ENCODE measurements at places on chromosomes 13 and 19.
A peak's percentile ranks its signal among the peaks of the same experiment; 100 is the strongest.

- DNase-seq, result no peak
Measured at GRCh38 chr13:105255472-105255871, 1280.0 kb downstream of the EFNB2 start.

GRCh38 chr19:57319869-57320179 is 448 bp upstream of the ZNF543 start:
- DNase-seq, result no peak

GRCh38 chr19:7570761-7571160 is 24.9 kb upstream of the CAMSAP3 start:
- DNase-seq, result no peak

DNA sequence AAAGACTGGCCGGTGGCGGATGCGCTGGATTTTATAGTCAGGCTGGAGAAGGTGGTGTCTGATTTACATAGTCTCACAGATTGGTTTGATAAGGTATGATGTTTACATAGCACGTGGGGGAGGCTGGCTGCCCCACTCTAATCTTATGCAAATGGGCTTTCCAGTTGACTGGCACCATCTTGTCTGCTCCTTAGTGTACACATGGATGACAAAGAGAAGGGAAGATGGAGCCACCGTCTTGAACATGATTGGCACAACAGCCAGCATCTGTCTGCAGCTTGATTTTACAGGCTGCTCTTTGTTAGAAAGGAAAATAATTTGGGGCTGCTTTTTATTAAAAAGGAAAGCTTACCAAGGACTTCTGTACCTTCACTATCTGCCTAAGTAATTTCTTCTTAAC is 265.2 kb upstream of the MAB21L1 start:
- DNase-seq, result no peak

DNA sequence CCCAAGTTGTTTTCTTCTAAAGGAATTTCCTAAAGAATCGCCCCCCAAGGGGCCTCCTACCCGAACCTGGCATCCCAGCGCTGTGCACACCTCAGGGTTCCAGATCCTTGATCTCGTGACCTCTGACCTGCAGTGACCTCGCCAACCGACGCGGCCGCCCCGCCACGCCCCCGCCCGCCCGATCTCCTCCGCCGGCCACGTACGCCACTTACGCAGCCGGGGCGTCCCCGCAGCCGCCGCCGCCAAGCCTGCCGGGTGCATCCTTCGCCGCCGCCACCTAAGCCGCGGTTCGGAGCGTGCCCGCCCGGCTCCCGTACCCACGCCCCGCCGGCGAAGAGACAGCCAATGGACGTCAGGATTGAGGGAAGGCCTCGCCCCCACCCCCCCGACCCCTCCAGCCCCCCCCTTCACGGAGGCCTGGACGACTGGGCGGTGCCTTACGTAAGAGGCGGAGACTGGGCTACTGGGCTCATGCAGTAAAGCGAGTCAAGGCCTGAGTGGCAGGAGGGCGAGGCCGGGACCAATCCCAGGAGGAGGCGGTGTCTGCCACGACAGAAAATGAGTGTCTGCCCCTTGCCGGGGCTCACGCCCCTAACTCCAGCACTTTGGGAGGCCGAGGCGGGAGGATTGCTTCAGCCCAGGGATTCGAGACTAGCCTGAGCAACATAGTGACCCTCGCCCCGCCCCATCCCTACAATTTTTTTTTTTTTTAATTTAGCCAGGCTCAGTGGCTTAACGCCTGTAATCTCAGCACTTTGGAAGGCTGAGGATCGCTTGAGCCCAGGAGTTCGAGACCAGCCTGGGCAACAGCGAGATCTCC is at the start of gene YIF1B:
TSS of gene YIF1B (minus strand) at position 291 of the 820 bp plus-strand sequence. CDS start at position 261, 30 bp downstream.
- DNase-seq, result peak; percentile 96

DNA sequence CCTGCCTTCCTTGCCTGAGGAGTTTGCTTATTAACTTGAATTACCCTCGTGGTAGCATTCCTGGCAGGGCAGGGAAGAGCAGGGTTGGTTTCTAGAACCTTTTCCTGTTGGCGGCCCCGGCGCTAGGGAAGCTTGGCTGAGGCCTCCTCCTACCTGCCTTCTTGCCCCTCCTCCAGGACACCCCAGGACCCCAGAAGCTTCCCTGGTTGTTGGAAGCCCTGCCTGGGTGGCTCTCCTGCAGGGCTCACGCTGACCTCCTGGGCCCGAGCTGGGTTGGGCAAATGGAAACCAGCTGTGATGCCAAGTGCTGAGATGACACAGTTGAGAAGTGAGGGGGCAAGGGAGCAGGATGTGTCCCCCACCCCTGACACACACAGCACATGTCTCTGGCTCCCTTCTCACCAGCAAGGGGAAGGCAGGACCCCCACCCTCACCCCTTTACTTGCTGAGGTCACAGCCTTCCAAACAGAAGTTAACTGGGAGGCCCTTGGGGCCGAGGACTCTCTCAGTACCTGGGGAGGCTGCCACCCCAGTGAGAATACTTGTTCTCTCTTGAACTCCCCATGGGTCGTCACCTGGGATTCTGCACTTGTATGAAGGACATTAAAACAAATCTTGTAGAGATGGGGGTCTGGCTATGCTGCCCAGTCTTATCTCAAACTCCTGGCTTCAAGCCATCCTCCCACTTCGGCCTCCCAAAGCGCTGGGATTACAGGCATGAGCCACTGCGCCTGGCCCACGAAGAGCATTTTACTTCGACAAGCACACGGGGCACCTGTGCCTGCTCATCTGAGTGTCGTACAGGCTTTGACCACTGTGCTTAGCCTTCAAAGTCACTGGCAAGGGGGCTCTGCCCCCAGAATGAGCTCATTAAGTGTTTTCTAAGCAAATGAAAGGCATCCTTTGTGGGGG is 10.5 kb downstream of the CEBPA start:
- DNase-seq, result no peak

- no peak for DNase-seq
Measured at GRCh38 chr13:109254274-109254673, 532.1 kb downstream of the IRS2 start.

- DNase-seq, result no peak
Measured at GRCh38 chr19:13401388-13401787, 104.9 kb downstream of the CACNA1A start.

DNA sequence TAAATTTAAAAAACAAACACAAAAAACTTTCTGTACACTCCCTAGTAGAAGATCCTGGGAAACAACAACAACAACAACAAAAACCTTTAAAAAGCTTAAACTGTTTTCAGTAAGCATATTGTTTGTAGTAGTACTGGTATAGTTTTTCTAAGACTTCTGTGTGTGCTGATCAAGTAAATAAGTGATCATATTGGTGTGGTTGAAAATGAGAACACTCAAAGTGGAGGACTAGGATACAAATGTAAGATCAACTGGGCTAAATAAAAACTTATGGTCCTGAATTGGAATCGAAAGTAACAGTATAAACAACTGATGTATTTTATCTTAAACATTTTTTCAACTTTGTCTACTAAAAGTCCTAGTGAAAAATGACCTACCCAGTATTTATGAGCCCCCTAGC is 135.5 kb downstream of the FOXO1 start:
- DNase-seq, result no peak

GRCh38 chr19:888581-889385 is 4.2 kb downstream of the MED16 start:
- DNase-seq, result no peak

- DNase-seq, result no peak
Measured at GRCh38 chr13:94384231-94384905, 95.1 kb downstream of the DCT start.

GRCh38 chr13:40599124-40599523 is 67.3 kb downstream of the FOXO1 start:
- DNase-seq, result no peak

DNA sequence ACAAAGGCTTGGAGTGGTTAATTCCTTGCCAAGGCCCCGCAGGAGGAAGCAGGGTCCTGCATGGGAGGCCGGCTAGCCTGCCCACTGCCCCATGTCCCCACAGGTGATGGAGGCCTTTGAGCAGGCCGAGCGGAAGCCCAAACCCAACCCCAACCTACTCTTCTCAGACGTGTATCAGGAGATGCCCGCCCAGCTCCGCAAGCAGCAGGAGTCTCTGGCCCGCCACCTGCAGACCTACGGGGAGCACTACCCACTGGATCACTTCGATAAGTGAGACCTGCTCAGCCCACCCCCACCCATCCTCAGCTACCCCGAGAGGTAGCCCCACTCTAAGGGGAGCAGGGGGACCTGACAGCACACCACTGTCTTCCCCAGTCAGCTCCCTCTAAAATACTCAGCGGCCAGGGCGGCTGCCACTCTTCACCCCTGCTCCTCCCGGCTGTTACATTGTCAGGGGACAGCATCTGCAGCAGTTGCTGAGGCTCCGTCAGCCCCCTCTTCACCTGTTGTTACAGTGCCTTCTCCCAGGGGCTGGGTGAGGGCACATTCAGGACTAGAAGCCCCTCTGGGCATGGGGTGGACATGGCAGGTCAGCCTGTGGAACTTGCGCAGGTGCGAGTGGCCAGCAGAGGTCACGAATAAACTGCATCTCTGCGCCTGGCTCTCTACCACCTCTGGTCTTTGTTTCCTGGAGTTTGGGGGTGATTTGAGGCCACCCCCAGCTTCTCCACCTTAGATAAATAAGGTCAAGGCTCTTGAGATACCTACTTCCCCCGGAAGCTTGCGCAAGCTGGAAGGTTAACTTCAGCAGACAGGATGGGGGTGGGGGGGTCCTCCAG is 2.6 kb downstream of the B3GNT8 start:
- no peak for DNase-seq

GRCh38 chr13:31870511-31870910 is 131.2 kb downstream of the RXFP2 start:
- DNase-seq, result no peak

DNA sequence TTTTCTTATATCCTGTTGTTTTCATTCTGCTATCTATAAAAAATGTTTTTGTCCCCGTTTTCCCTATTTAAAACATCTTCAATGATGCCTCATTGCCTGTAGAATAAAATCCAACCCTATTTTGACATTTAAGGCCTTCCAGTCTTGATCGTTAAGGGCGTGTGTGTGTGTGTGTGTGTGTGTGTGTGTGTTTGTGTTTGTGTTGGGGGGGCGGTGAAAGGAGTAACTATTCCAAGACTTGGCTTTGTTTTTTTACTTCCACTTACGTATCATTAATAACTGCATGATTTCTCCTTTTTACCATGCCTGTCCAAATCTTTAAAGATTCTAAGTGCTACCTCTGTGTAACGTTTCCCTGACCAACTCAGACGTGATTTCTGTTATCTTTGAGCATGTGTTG is 784 bp downstream of the PIBF1 start:
- DNase-seq, result no peak

DNA sequence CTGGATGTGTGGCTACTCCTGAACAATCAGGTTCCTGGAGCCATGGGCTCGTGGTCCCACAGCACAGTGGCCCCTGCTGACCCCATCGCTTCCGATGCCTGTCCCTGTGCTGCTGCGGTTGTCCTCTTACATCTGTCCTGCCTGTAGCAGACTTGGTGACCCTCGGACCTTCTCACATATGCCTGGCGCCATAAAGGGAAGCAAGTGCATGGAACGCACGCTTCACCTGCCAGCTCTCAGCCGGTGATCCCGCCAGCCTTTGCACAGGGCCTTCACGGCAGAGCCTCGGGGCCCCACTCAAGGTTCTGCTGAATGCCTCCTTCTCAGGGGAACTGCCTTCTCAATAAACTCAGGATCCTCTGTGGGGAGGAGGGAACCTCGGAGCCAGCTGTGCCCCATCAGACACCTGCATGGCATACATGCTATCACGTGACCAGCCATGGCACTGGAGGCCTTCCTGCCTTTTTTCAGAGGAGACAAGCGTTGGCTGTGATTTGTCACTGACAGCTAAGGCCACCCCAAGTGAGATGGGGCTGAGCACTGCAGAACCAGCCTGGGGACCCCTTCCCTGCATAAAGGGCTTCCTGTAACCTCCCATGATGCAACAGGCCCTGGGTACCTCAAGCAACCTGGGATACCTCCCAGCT is 24.3 kb downstream of the PEPD start:
- no peak for DNase-seq

DNA sequence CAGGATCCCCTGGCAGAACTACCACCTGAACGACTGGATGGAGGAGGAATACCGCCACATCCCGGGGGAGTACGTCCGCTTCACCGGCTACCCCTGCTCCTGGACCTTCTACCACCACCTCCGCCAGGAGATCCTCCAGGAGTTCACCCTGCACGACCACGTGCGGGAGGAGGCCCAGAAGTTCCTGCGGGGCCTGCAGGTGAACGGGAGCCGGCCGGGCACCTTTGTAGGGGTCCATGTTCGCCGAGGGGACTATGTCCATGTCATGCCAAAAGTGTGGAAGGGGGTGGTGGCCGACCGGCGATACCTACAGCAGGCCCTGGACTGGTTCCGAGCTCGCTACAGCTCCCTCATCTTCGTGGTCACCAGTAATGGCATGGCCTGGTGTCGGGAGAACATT is 7.5 kb downstream of the FUT2 start:
- no peak for DNase-seq

GRCh38 chr13:99288089-99288488 is 19.1 kb downstream of the GPR183 start:
- peak; percentile 55 for DNase-seq

GRCh38 chr19:43779820-43780219 is 953 bp downstream of the KCNN4 start:
- no peak for DNase-seq

GRCh38 chr13:33612641-33613638 is 205.0 kb upstream of the RFC3 start:
- no peak for DNase-seq

DNA sequence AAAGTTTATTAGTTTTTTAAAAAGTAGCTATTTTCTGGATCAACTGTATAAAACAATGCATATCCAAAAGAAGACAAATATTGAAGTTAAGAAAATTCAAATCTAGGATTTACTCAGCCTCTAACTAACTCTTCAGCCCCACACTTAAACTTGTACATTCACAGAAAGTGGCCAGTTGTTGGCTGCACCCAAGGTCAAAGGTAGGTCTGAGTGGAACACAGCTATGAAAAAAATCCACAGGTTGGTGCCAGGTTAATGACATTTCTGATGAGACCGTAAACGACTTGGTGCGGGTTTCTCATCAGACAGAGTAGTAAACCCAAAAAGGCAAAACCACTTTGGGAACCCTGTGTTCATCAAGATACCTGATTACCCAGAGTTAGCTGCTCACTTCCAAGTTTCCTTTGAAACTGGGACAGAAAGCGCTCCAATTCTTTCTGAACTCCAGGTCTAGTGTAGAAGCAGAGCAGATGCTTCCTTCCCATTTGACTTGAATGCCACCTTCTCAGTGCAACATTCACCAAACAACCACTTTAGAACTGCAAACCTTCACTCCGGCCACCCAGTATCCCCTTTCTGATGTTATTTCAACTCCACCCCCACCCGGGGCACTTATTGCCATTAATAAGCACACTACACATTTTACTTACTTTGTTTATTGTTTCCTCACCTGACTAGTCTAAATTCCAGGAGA is 208.3 kb upstream of the STARD13 start:
- DNase-seq, result no peak

GRCh38 chr19:3599776-3600187 is 6.9 kb downstream of the TBXA2R start:
- no peak for DNase-seq

GRCh38 chr13:41960637-41961465 is at the start of gene VWA8:
VWA8 (minus strand) TSS chr13:41961109; CDS start chr13:41961015, 94 bp downstream.
- DNase-seq, result peak; percentile 81

- peak; percentile 81 for DNase-seq
Measured at GRCh38 chr19:3450796-3451411, 29.4 kb downstream of the SMIM24 start.

- DNase-seq, result no peak
Measured at GRCh38 chr13:97313551-97314260, 91.6 kb downstream of the MBNL2 start.

GRCh38 chr19:14818588-14818987 is 16.4 kb downstream of the OR7A5 start:
- no peak for DNase-seq

- DNase-seq, result no peak
Measured at GRCh38 chr13:86918682-86919081, 752.5 kb upstream of the SLITRK5 start.

Data from NCI-H446 (cell line).